ENCODE measurements at places on chromosomes 16 and 17. TPM values are rescaled to one million over a fixed set of nuclear protein-coding genes. Genes with fewer than 3 reads are reported as not detected.

Gene CCL17
- 0.65 TPM for total RNA-seq

DNA sequence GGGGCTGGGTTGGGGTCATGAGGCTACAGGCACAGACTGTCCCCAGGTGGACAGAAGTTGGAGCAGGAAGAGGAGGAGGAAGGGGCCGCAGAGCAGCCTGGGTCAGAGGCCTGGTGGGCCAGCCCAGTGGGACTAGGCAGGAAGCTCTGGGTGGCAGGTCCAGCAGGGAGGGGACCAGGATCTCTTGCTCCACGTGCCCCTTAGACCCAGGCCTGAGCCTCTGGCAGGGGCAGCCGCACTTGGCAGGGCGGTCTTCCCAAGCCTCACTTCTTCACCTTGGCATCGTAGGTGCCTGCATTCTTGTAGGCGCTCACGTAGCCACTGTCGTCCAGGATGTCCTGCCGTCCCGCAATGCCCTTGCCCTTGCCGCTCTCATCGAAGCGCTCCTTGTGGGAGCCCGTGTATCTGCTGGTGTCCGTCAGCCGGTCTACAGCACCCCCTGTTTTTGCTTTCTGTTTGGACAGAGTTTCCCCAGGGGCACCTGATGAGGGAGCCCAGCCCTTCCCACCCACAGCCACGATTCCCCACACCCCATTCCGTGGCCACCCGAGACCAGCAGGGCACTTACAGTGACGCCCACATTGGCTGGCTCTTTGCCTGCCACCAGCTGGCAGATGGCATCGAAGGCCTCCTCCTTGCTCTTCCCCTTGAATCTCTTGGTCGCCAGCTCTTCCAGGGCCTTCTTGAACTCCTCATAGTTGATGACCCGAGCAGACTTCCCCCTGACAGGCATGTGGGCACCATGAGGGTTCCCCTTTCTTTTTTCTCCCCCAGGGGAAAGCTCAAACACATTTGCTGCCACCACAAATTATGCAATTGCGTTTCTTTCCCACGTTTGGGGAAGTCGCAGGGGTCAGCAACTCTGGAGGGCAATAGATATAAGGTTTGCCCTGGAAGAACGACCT, 3.1 kb downstream of the TPPP3 start:
- ATAC-seq, result no peak

Gene EXOC3L1
- total RNA-seq, result 1.5 TPM

Gene CLEC19A
- total RNA-seq, result not detected

- no peak for ATAC-seq
These were observed 24.3 kb downstream of the G6PC1 start for GRCh38 chr17:42924891-42925290.

Gene TNFRSF17
- total RNA-seq, result not detected

Measured in activated T-helper 17 cell treated with anti-CD3 and anti-CD28 coated beads, Interleukin-2, amount 50 U/mL, for 72 hours (primary cell).